SW 1271 (cell line): ENCODE measurements at places on chromosomes 3 and 15.

GRCh38 chr3:41460736-41461135, 261.4 kb downstream of the CTNNB1 start:
- no peak for DNase-seq

DNA sequence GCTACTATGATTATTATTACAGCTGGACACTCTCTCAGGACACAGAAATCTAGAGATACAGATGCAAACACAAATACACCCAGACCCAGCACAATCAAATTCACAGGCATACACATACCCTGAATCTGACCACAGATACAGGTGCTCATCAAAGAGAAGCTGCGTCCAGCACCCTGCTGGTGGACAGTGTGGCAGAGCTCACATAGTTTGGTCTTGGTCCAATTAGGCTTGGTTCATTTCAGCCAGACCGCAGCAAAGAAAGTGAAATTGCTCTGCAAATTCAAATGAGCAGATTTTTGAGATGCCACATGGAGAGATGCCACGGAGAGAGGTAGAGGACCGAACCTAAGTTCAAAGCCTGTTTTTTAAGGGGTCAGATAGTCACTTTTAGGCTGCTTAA, 55.6 kb downstream of the ANAPC13 start:
- no peak for DNase-seq

GRCh38 chr3:45225465-45226205, 452 bp downstream of the TMEM158 start:
- no peak for DNase-seq

DNA sequence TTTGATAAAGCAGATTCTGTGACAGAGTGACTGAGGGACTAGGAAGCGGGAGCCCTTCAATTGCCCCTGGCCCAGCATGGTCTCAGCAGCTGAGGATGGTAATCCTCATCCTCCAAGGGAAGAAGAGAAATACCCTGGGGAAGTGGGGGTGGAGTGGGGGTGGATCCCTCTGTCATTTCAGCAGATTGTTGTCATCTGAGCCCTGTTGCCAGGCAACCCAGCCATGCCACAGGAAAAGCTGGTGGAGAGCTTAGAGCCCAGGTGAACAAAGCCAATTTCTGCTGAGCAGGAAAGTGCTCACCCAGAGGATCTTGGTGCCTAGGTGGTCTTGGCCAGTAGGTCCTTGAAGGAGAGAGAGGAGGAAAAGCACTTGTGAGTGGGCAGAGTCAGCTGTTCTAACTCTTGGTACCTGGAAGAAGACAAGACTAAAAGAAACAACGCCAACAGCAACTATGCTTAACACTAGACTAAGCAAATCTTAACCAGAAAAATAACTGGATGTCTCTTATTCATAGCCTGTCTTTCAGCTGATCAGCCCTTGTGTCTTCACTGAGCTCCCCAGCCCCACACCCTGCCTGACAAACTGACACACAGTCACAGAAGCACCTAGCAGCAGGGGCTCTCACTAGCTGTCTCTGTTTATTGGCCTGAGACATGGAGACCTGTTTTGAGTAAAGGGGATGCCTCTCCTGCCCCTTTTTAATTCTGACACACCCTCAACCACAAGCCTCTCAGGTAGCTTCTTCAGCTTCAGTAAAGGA, 40.1 kb upstream of the DCLK3 start:
- no peak for DNase-seq

DNA sequence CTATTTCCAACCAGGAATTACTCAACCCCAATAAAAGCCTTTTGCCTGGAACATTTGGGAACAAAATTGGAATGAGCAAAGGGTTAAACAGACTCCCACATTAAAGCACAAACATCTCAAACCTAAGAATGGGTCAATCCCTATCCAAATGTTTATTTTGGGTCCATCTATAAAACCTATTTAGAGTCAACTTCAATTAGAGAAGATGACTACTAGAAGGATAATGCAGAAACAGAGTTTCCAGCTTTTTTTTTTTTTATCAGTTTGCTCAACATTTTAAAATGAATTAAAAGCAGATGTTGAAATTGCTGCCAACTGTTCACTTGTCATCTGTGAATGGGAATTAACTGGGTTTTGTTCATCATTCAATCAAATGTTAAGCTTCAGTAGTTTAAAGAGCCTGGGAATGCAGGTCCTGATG, 4.1 kb upstream of the TBC1D23 start:
- no peak for DNase-seq

DNA sequence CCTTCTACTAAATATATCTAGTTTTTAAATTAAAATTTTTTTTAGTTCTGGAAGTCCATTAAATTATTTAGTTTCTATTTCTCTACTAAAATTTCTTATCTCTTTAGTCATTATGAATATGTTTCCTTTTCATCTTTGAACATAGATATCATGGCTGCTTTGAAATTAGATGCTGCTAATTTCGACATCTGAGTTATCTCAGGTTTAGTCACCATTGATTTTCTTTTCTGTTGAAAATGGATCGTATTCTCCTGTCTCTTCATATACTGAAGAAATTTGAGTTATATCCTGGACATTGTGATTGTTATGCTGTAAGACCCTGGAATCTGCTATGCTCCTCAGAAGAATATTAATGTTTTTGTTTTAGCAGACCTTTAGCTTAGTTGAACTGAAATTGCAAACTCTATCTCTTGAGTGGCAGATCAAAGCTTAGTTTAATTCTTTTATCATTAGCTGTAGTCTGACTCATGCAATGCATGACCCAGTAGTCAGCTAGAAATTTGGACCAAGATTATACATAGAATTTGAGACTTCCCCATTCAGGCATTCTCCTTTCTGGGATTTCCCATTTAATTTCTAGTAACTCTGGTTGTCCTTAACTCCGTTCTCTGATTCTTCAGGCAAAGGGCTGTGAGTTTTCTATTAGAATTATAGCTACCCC, 439.8 kb upstream of the IL12A start:
- no peak for DNase-seq
